Upper lobe of left lung (tissue), 6 donors: ENCODE measurements at places on chromosomes 3 and 15. TPM values are rescaled to one million over a fixed set of nuclear protein-coding genes. Genes with fewer than 3 reads are reported as not detected.

The SCAANT1 gene
- total RNA-seq, result not detected

The TXNRD3 gene
- 7.6 TPM for total RNA-seq

The ARHGEF26 gene
- total RNA-seq, result 101 TPM

The HCN4 gene
- total RNA-seq, result 0.22 TPM

The CCDC13 gene
- 2.1 TPM for total RNA-seq

- DNase-seq, result no peak
Observed at GRCh38 chr3:29534006-29534405, 253.1 kb downstream of the RBMS3 start.

DNA sequence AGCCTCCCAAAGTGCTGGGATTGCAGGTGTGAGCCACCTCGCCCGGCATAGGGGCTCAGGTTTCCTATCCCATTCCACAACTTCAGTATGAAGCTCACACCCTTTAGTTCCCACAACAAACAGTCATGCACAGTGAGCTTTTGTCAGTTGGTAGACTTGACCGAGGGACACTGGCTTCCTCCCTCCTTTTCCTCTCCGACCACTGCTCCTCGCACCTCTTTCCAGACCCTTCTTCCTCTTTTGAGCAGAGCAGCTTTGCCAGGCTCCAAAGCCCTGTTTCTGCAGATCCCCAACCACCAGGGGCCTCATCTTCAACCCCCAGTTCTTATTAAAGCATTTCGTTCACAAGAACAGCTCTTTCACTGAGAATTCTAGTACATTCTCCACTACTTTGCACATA is 12.7 kb upstream of the CILP start:
- no peak for DNase-seq

DNA sequence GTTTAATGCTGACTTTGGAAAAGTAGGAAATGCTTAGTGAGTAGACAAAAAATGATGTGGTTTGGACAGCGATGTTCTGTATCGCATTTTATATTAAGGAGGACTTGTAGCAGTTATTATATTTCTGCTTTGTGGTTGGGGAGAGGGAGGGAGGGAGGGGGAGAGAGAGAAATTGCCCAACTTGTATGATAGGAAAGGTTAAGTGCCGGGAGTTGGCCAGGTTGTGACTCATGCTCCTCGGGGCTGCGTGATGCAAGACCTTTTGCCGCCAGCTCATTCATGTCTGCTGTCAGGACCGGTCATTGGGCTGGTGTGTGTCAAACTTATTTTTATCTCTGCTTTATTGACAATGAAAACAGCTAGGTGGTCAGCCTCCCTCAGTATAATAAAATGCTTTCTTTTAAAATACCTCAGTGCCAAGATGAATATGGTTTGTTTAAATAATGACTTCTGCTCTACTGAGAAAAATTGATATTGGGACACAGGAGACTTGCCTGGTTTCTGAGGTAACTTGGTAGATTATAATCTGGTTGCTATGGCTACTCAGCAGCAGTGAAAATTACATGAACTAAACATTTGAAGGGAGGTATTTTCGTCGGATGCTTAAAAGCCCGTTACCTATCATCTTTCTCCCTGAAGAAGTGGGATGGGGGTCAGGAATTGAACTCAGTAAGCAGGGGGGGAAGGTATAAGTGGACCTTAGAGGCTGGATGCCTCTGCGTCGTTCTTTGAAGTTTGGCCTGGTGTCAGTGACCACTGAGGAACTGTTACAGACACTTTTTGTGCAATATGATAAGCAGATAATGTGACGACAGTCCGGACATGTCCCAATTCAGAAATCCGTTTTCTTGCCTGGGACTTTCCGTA is 90.7 kb downstream of the FNDC3B start:
- DNase-seq, result peak; percentile 96

DNA sequence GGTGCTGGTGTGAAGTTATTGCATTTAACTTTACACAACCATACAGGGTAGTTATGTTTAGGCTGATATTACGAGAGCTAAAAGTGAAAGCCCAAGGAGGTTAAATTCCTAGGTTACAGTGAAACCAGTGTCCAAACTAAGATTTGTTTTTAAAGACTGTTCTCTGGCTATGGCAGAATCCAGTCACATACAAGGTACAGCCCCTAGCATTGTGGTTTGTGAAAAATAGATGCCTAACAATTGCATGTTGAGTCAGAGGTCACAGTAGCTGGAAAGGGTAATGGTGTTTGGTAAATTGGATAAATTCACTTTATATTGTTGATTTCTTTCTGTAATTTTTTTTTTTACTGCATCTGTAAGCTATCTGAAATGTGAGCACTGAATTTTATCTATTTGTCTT is 614.6 kb upstream of the TBL1XR1 start:
- no peak for DNase-seq

- DNase-seq, result no peak
Observed at GRCh38 chr15:53525894-53526293, 233.6 kb downstream of the WDR72 start.

DNA sequence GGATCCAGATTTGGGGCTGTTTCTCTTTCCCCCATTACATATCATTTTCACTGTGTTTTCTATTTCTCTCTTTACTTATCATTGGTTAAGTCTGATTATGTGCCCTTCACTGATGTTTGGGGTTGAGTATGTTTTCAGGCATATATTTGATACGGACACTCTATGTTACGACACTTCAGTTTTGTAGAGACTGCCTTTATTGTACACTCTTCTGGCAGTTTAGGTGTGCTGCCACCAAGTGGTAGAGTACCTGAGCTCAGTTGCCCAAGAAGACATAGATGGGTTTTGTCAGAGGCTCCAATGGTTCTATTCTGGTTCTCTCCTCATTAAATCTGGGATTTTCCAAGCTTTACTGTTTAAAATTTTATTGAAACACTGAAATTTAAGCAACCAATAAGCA is 255.0 kb upstream of the ROPN1 start:
- DNase-seq, result no peak

DNA sequence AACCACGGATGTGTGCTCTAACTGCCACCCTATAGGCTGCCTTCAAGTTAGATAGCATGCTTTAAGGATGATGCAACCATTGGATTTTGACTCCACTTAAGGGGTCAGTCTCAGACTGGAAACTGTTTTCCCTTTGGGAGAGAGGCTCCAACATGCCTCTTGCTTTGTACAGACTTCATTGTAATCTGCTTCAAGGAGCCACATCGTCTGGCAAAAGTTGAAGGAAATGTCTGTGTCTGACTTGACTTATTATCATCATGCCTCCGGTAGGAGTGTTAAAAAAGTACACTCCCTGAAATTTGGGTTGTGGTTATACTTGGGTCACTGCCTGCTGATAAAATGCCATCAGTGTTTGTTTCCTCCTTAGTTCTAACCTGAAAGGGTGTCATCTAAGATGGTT is 245.4 kb upstream of the CDIN1 start:
- no peak for DNase-seq

DNA sequence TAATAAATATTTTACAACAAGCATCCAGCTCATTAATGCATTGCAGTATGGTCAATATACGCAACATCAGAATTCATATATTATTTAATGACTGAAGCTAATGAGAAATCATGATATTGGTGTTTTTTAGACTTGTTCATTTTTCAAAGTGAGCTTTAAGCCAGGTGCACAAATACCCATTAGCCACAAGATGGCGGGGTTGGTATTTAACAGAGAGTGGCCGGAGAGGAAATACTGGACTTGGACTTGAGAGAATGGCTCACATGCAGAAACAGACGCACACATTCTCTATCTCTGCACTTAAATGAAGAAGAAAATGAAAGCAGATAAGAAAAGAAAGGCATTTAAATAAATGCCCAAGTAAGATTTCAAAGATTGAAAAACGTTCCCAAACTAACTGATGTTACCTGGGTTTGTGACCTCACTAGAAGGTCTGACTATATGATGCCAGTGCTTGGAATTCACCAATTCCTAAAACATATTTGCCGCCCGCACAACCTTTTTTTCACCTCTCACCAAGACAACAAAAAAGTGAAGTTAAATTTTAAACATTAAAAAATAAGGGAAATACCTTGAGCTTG is 21.2 kb upstream of the CRBN start:
- DNase-seq, result no peak

- no peak for DNase-seq
Observed at GRCh38 chr3:50221051-50221410, 15.0 kb upstream of the GNAI2 start.

GRCh38 chr15:94097552-94097951 is 133.8 kb upstream of the MCTP2 start:
- DNase-seq, result no peak

DNA sequence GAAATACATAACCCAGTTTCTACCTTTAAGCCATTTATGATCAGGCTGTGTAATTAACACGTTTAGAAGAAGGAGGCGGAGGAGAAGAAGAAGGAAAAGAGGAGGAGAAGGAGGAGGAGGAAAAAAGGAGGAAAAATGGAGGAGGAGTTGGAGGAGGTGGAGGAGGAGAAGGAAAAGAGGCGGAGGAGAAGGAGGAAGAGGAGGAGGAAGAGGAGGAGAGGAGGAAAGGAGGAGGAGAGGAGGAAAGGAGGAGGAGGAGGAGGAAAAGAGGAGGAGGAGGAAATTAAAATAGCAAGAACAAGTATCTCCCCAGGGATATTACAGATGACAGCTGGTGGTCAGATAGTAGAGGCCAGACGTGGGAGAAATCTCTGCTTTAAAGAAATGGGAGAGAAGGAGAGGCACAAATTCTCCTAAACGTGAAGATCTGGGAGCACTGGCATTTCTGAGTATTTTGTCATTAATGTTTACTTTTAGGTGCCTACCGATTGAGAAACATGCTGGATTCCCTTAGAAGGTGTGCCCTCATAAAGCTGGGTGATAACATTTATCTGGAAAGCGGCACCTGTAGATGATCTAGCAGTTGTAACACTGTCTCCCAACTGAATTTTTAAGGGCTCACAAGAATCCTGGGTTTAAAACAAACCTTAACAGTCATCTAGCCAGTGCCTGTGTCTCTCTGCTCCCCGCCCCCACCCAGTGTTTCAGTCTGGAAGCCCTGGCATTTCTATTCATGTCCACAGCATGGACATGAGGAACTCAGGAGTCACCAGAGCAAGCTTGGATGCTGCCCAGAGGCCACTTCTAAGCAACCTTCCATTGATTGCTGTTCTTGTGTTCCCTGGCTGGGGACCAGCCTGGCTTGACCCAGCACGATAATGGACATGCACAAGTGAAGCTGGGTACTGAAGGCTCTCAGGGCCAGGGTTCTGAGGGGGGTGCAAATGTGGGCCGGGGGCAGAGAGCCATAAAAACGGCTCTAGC is 75.2 kb downstream of the CHRNA7 start:
- no peak for DNase-seq
